ENCODE measurements at places on chromosomes 1 and 21. TPM values are rescaled to one million over a fixed set of nuclear protein-coding genes. Genes with fewer than 3 reads are reported as not detected.

GRCh38 chr21:41744028-41744930, 22.6 kb downstream of the RIPK4 start:
- DNase-seq: no peak

DNA sequence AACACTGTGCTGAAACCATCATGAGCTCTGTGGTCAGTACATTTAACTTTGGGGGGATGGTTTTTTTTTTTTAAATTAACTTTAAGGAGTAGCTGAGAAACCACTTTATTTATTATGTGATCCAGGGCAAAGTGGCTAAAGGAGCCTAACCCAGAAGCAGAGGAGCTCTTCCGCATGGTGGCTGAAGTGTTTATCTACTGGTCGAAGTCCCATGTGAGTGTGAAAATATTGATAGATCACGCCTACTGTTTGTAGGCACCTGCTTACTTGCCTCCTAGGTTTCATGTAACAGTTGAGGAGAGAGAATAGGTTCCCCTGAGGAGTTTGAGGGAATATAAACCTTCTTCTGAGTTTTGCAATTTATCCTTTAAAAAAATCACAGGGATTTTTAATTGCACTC, 181.4 kb downstream of the ZP4 start:
- DNase-seq: no peak

DNA sequence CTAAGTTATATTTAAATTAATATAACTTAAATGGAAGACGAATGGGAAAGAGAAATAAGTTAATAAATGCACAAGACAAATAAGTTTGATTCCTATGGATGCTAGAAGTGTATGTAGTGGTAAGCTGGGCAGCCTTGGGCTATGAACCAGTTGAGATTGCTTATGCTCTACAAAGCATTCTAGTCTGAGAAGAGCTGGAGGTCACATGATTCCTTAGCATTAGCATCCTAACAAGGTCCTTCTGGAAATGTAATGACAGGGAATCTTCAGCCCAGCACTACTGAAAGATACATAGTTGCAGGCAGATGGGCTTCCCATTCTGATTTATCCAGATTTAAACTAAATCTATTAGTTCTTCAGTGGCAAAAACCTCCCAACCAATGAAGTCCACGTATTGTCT, 102.3 kb upstream of the ESRRG start:
- no peak for DNase-seq

DNA sequence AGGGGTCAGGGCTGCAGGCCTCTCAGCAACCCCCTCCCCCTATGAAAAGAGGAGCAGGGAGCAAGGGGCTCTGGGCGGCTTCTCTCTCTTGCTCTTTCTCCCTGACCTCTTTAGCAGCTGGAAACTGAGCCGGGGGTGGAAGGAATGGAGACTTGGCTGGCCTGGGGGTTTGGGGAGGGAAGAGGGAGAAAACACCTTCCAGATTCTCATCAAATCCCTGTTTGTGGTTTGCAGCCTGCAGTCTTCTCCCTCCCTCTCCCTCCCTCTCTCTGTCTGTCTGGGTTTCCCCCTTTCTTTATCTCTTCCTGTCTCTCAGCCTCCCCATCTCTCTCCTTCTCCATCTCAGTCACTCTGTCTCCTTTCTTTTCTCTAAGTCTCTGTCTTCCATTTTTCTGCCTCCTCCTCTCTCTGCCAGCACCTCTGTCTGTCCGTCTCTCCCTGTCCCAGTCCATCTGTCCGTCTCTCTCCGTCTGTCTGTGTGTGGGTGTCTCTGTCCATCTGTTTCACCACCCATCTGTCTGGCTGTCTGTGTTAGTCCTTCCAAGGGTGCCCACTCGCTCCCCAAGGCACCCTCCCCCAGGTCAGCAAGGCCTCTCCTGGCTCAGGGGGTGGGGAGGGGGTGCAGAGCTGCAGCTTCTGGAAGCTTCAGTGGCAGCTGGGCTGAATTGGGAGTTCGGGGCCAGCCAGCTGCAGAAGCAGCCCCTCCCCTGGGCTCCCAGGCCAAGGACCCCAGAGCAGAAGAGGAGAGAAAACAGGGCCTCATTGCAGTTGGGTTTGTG, 6.2 kb downstream of the AHDC1 start:
- DNase-seq: no peak

GRCh38 chr1:21280011-21280471, 10.2 kb downstream of the ECE1 start:
- DNase-seq: peak; percentile 16

- DNase-seq: peak; percentile 61
Measured at GRCh38 chr1:218025454-218025853, 259.6 kb upstream of the RRP15 start.

- no peak for DNase-seq
Measured at GRCh38 chr1:52364235-52364839, 1.7 kb downstream of the CC2D1B start.

- DNase-seq: no peak
Measured at GRCh38 chr1:154935749-154936554, 567 bp downstream of the PMVK start.

- no peak for DNase-seq
Measured at GRCh38 chr1:95426772-95427171, 192.8 kb downstream of the RWDD3 start.

DNA sequence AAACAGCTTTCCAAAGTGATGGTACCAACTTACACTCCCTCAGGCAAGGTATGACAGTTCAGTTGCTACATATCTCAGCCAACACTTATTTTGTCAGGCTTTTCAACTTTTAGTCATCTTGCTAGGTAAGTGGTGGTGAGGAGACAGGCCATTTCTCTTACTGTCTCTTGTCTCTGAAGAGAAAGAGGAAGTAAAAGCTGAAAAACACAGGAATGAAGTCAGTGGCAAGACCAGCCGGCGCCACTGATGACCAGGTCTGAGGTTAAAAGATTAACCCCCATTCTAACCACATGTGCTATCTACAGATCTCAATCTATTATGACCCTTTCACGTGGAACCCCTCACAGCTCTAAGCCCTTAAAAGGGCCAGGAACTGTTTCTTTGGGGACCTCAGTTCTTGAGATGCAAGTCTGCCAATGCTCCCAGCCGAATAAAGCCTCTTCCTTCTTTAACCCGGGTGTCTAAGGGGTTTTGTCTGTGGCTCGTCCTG, 4.2 kb downstream of the ADCY10 start:
- DNase-seq: peak; percentile 27

- peak; percentile 35 for DNase-seq
Measured at GRCh38 chr1:97603776-97604175, 317.1 kb downstream of the DPYD start.

GRCh38 chr1:96510391-96510790, 211.2 kb upstream of the PTBP2 start:
- DNase-seq: no peak

GRCh38 chr1:56081173-56081572, 498.2 kb downstream of the PLPP3 start:
- no peak for DNase-seq

- DNase-seq: no peak
Measured at GRCh38 chr21:23471877-23472276, 2135.4 kb downstream of the MRPL39 start.

DNA sequence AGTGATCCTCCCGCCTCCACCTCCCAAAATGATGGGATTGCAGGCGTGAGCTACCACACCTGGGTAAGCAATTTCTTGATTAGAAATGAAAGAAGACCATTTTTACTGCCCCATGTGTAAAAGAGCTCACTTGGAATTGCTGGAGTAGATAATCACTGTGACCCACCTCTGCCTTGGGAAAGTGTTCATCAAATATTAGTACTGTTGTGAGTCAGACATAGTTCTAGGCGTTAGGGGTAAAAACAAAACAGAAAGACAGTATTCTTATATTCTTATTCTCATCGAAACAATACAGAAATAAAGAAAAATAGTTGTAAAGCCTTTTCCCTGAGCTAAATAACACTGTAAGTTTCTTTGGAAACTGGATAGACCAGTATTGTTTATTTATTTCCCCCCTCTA, 36.2 kb downstream of the CELF3 start:
- DNase-seq: peak; percentile 77

GRCh38 chr1:93489756-93490155, 41.8 kb downstream of the FNBP1L start:
- DNase-seq: no peak

- DNase-seq: peak; percentile 80
Measured at GRCh38 chr1:147700042-147701006, 30.0 kb upstream of the ACP6 start.

- DNase-seq: no peak
Measured at GRCh38 chr1:168505006-168505405, 38.8 kb downstream of the XCL2 start.

GRCh38 chr1:219325368-219325742, 151.7 kb downstream of the LYPLAL1 start:
- DNase-seq: no peak

DNA sequence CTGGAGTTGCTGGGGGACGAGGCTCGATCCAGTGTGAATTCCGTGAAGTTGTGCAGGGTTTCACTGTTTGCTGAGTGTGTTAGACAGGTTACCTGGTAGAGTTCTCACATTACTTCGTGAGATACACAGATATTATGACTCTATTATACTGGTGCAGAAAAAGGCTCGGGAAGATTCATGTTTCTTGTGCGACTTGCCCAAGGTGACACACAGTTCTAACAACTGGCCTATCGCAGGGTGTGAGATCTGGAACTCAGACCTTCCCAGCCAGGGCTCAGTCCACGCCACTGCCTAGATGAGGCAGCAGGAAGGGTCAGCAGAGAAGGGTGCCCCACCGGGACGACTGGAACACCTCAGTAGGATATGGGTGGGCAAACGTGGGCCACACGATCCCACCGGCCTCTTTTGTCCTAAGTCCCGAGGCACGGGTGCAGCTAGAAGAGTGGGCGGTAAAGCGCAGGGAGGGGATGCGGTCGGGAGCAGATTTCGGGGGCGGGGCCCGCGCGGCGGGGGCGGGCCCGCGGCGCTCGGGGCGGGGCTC, 296 bp upstream of the RNPEP start:
- DNase-seq: peak; percentile 13

GRCh38 chr1:12230549-12231275, 882 bp downstream of the VPS13D start:
- DNase-seq: no peak

DNA sequence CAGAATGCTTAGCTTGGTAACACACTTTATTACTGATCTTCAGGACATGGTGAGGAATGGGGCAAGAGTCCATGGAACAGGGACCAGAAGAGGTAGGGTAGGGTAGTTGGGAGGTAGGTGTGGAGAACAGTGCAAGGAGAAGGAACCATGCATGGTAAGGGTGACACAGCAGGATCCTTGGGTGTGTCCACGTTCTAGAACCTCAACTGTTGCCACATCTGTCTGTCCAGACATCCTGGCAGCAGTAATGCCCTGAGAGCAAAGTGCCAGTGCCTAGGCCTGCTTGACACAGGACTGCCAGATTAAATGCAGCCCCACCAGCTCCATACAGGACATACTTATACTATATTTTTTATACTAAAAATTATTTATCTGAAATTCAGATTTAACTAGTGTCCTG, 13.9 kb downstream of the DMAP1 start:
- DNase-seq: no peak

GRCh38 chr1:42422737-42423136, 33.1 kb downstream of the ZMYND12 start:
- no peak for DNase-seq

GRCh38 chr1:49229555-49229954, 452.9 kb upstream of the BEND5 start:
- no peak for DNase-seq

DNA sequence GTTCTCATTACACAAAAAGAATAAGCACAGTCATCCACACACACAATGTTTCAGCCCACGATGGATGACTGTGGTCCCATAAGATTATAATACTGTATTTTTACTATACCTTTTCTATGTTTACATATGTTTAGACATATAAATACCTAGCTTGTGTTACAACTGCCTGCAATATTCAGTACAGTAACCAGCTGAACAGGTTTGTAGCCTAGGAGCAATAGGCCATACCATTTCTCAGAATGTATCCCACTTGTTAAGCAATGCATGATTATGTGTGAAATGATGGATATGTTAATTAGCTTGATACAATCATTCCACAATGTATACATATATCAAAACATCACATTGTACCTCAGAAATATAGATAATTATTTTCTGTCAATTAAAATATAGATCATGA, 33.2 kb upstream of the SAMD13 start:
- no peak for DNase-seq

- DNase-seq: no peak
Measured at GRCh38 chr1:77744576-77744975, 15.1 kb downstream of the USP33 start.

DNA sequence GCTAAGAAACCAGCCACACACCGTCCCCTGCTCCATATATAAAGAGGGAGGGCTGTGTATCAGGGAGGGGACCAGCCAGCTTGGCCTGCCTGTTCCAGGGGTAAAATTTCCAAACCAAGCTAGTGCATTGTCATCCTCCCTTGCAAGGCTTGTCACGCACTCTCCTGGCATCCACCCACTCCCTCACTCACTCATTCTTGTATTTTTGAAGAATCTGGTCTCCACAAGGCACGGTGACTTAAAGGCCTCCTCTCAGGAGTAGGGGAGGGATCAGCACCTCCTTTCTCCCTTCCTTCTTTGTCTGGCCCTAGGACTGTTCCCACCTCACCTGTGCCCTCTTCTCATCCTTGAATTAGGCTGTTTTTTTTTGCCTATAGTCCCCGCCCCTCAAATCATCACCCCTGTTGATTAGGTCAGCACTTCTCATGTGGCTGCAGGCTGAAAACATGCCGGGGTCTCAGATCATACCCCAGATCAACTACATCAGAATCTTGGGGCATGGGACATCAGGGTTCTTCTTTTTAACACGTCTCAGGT, 5.0 kb downstream of the ABCA4 start:
- DNase-seq: no peak

DNA sequence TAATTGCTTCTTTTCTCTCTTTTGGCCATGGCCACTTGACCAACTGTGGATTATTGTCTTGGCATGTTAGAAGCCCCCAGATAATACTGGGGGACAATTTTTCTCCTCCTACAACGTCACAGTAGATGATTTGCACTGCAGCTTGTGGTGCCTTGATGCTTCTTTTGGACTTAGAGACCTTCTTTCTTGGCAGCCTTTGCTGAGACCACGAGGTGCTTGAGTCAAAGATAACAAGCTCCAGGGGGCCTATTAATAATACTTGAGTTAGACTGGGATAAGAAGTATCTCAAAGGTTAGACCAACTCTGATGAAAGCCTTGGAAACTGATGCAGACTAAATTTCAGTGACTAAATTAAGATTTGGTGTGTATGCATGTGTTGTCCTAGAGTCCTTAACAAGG, 3.2 kb downstream of the PPP1R12B start:
- no peak for DNase-seq

- DNase-seq: no peak
Measured at GRCh38 chr1:238900334-238900865, 486.0 kb upstream of the CHRM3 start.

Gene ACTN2
- not detected for total RNA-seq

Gene RNPEP
- 112 TPM for total RNA-seq

Gene HCN3
- total RNA-seq: 1.0 TPM

Gene MYBPH
- 0.38 TPM for total RNA-seq

Gene C1orf94
- total RNA-seq: not detected

Gene KLHL21
- 18.2 TPM for total RNA-seq

Gene ELOA
- 28.1 TPM for total RNA-seq

Gene SPSB1
- total RNA-seq: 15.0 TPM

Gene TRIM58
- total RNA-seq: not detected

Gene NTRK1
- total RNA-seq: 0.16 TPM

Gene IL12RB2
- not detected for total RNA-seq

Gene CHODL
- total RNA-seq: 0.12 TPM

Gene BEND5
- not detected for total RNA-seq

Gene SVBP
- 15.2 TPM for total RNA-seq

Gene POMGNT1
- total RNA-seq: 85.5 TPM

All from A172 (cell line).